Activated B cell treated with CpG ODN at 0.5 μM for 24 hours (primary cell): ENCODE measurements at places on chromosomes 1 and 21.

DNA sequence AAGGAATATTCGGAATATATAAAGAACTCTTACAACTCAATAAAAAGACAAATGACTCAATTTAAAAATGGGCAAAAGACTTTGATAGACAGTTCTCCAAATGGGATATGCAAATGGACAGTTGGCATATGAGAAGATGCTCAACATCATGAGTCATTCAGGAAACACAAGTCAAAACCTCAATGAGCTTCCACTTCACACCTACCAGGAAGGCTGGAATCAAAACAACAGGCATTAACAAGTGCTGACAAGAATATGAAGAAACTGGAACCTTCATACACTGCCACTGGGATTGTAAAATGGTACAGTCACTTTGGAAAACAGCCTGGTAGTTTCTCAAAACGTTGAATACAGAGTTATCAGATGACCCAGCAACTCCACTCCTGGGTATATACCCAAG lies 17.2 kb downstream of the PGBD5 start:
- no peak for DNase-seq
- H3K27me3 ChIP-seq, result peaks cover 10% of the 10 kb centered on the region
- no peak overlapping the region for H3K27ac ChIP-seq

- DNase-seq, result no peak
- H3K27ac ChIP-seq, result no peak overlapping the region
- H3K36me3 ChIP-seq, result no peaks in the 10 kb centered on the region
Measured at GRCh38 chr1:46171351-46171750, 3.5 kb upstream of the TSPAN1 start.

- peaks cover 21% of the 10 kb centered on the region for H3K4me1 ChIP-seq
- no peaks in the 10 kb centered on the region for H3K27me3 ChIP-seq
- no peak overlapping the region for H3K4me3 ChIP-seq
Measured at GRCh38 chr1:182385885-182386853, 5.4 kb downstream of the GLUL start.

DNA sequence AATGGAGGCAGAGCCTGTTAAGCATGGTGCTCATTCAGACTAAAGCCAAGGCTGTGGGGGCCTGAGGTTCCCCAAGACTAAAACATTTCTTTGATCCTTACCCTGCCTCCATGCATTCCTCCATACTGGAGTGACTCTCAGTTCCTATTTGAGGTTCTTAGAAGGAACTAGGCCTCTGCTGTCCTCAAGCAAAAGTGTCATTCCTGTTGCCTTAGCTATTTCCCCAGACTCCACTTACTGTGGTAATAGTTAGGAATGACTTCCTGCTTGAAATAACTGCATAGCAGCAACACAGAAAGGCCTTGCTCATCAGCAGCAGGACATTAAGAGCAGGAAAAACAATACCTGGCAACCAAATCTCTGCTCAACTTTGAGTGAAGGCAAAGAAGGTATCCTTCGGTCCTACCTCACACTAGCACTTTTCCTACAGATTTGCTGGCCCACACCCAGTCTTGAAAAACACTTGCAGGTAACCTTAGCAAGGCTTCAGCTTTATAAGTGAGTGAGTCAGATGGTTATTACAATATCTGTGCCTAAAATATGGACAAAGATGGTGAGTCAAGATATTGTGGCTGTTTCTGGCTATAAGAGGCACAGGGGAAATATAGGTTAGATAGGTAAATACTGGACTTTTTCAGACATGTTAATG lies 14.8 kb downstream of the LRRC41 start:
- H3K4me1 ChIP-seq, result no peaks in the 10 kb centered on the region
- H3K4me3 ChIP-seq, result no peak overlapping the region
- DNase-seq, result no peak
- H3K36me3 ChIP-seq, result peaks cover 61% of the 10 kb centered on the region
- H3K27me3 ChIP-seq, result no peaks in the 10 kb centered on the region
- H3K27ac ChIP-seq, result no peak overlapping the region

GRCh38 chr1:111795401-111795800 lies 39.7 kb downstream of the DDX20 start:
- H3K36me3 ChIP-seq, result no peaks in the 10 kb centered on the region
- no peak overlapping the region for H3K27ac ChIP-seq
- peaks cover 19% of the 10 kb centered on the region for H3K4me1 ChIP-seq
- H3K4me3 ChIP-seq, result no peak overlapping the region
- peaks cover 21% of the 10 kb centered on the region for H3K27me3 ChIP-seq

DNA sequence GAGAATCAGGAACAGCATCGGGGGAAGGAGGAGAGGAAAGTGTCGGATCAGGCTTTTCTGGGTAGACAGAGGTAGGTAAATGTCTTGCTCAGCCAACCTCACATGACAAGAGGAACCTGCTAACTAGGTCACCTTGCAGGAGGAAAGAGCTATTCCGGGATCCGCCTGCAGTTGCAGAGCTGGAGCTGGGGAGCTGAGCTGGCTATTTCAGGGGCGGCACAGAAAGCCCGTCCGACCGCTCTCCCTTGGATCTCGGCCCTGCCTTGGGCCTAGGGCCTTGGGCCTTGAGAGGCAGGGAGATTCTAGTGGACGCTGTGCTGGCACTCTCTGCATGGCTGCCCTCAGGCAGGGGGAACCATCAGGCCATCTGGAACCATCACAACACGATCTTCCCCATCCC lies 56.5 kb upstream of the CTPS1 start:
- DNase-seq, result no peak
- H3K27me3 ChIP-seq, result no peaks in the 10 kb centered on the region
- no peak overlapping the region for H3K4me3 ChIP-seq
- no peaks in the 10 kb centered on the region for H3K36me3 ChIP-seq
- no peaks in the 10 kb centered on the region for H3K4me1 ChIP-seq

DNA sequence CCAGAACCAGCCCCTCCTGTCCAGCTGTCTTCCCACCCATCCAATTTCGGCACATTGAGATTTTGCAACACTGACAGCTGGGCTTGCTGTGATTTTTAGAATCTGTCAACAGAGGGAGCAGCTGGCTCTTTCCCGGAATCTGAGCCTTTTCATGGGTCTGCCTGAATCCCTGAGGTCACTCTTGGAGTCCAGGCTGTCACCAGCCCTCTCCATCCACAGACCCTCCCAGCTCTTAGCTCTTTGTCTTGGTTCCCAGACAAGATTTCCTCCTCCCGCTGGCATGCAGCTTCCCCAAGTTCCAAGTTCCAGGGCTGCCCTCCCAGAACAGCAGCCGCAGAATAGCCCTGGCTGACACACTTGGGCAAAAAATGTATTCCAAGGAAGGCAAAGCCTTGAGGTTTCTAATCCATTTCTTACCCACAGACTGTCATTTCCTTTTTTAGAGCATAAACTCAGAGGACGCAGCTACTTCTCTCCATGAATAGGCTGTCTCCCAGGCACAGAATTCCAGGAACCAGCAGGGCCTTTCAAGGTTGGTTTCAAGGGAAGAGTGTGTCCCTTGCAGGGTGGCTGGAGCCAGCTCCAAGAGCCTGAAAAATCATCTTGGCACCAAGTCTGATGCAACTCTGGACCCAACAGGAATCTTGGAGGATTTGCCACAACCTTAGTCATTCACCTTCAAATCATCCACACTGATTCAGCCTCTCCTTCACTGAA lies 7.1 kb upstream of the TMEM61 start:
- no peak for DNase-seq
- no peak overlapping the region for H3K27ac ChIP-seq
- H3K4me3 ChIP-seq, result no peak overlapping the region
- H3K36me3 ChIP-seq, result no peaks in the 10 kb centered on the region
- peaks cover 5% of the 10 kb centered on the region for H3K4me1 ChIP-seq
- H3K27me3 ChIP-seq, result peaks cover 26% of the 10 kb centered on the region

DNA sequence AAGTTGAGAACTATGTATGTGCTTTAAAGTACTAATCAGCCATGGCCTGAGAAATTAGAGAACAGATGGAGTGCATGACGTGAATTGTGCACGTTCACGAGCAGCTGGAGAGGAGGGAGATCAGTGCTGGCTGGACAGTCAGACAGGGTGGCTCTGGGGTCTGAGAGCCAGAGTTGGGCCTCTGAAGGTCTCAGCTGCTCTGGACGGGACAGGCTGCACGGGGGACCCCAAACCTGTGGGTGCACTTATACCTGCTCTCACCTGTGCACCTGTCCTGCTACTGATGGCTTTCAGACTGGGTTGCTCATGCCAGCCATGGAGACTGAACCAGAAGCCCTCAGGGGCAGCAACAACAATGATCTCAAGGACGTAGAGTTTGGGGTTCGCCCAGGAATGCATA lies 43.5 kb downstream of the UMODL1 start:
- H3K27ac ChIP-seq, result no peak overlapping the region
- no peaks in the 10 kb centered on the region for H3K36me3 ChIP-seq
- no peak overlapping the region for H3K4me3 ChIP-seq
- H3K4me1 ChIP-seq, result peaks cover 28% of the 10 kb centered on the region
- no peak for DNase-seq
- peaks cover 8% of the 10 kb centered on the region for H3K27me3 ChIP-seq

- peaks cover 86% of the 10 kb centered on the region for H3K4me1 ChIP-seq
- H3K36me3 ChIP-seq, result peaks cover 7% of the 10 kb centered on the region
- H3K4me3 ChIP-seq, result peak overlapping the region; percentile 76
- no peak for DNase-seq
- peak overlapping the region; percentile 91 for H3K27ac ChIP-seq
Measured at GRCh38 chr1:2234762-2235113, 6.6 kb downstream of the SKI start.

DNA sequence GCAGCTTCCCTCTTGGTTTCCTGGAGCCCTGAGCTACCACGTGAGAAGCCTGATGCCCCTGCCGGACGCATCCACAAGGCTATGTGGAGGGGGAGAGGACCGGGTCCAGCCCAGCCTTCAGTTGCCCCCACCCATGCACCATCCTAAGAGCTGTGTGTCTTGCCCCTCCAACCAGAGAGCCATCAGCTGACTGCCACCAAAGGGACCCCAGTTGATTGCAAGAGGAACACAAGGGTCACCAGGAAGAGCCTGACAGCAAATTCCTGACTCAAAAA lies 81.5 kb downstream of the GLIS1 start:
- H3K27me3 ChIP-seq, result peaks cover 10% of the 10 kb centered on the region
- no peak for DNase-seq
- no peak overlapping the region for H3K4me3 ChIP-seq

GRCh38 chr1:5962265-5963105 lies 29.7 kb downstream of the NPHP4 start:
- H3K27me3 ChIP-seq, result no peaks in the 10 kb centered on the region
- no peak overlapping the region for H3K4me3 ChIP-seq
- no peak for DNase-seq
- H3K27ac ChIP-seq, result no peak overlapping the region

DNA sequence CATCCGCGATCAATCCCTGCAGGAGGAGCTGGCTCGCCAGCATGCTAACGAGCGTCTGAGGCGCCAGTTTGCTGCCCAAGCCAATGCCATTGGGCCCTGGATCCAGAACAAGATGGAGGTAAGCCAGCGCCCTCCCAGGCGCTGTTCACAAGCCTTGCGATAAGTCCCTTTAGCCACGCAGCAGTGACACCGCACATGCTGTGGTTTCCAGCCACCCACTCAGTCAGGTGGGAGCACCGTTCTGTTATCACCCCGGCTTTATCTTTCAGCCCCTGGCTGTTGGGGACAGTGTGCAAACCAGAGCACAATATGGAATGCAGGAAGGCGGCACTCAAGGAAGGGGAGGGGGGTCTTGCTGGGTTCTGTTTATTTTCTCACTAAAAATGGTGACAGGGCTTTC lies 41.1 kb upstream of the MTR start:
- no peaks in the 10 kb centered on the region for H3K27me3 ChIP-seq
- no peak for DNase-seq

DNA sequence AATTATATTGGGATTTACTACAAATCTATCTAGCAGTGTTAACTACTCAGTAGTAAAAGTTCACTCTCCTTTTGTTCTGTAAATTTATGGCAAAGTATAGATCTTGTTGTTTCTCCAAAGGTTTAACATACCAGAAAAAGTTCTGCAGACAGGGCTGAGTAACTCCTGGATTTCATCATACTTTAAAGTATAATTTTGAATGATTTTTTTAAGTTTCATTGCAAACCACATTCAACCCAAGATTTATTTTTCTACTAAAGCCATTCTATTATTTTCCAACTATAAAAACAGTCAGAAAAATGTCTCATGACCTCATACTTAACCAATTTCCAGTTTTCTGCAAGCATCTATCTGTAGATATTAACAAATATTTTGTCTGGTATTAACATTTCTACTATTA lies 585.8 kb upstream of the ZRANB2 start:
- no peaks in the 10 kb centered on the region for H3K27me3 ChIP-seq

- H3K4me1 ChIP-seq, result no peaks in the 10 kb centered on the region
- no peaks in the 10 kb centered on the region for H3K36me3 ChIP-seq
- H3K27ac ChIP-seq, result no peak overlapping the region
- H3K27me3 ChIP-seq, result no peaks in the 10 kb centered on the region
- no peak for DNase-seq
- no peak overlapping the region for H3K4me3 ChIP-seq
Measured at GRCh38 chr1:177281901-177282300, 111.1 kb downstream of the BRINP2 start.

- peaks cover 17% of the 10 kb centered on the region for H3K27me3 ChIP-seq
- H3K36me3 ChIP-seq, result no peaks in the 10 kb centered on the region
- H3K27ac ChIP-seq, result no peak overlapping the region
- no peak for DNase-seq
- H3K4me3 ChIP-seq, result no peak overlapping the region
Measured at GRCh38 chr1:30024411-30025195, 698.8 kb downstream of the MATN1 start.

GRCh38 chr1:182080040-182080439 lies 18.5 kb upstream of the ZNF648 start:
- peaks cover 4% of the 10 kb centered on the region for H3K4me1 ChIP-seq
- H3K36me3 ChIP-seq, result no peaks in the 10 kb centered on the region
- no peak for DNase-seq
- no peak overlapping the region for H3K4me3 ChIP-seq

GRCh38 chr1:43319288-43319687 lies 18.3 kb upstream of the MPL start:
- no peak overlapping the region for H3K4me3 ChIP-seq
- DNase-seq, result no peak
- no peak overlapping the region for H3K27ac ChIP-seq
- H3K27me3 ChIP-seq, result no peaks in the 10 kb centered on the region

DNA sequence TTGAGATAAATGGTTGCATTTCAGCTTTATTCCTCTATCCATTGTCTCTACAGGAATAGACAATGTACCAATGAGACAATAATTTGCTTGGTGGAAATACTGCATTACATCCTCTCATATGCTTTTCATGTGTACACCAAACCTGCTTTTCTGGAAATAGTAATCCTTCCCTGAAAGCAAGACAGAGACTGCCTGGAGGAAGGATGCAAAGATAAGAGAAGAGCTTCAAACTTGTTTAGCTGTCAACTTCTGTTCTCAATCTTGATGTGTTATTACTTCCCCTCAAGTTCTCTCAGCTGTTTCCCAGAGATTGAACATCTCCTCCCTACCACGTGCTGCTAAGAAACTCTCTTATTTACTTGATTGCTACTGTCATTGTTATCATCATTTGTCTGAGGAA lies 1125.4 kb upstream of the TMPRSS15 start:
- H3K27ac ChIP-seq, result no peak overlapping the region
- H3K4me1 ChIP-seq, result no peaks in the 10 kb centered on the region
- no peak overlapping the region for H3K4me3 ChIP-seq
- no peaks in the 10 kb centered on the region for H3K36me3 ChIP-seq

- H3K27ac ChIP-seq, result no peak overlapping the region
- peaks cover 68% of the 10 kb centered on the region for H3K36me3 ChIP-seq
- H3K27me3 ChIP-seq, result no peaks in the 10 kb centered on the region
- no peak overlapping the region for H3K4me3 ChIP-seq
Measured at GRCh38 chr1:119914071-119914470, 17.8 kb upstream of the ADAM30 start.

- no peak for DNase-seq
- H3K4me1 ChIP-seq, result peaks cover 19% of the 10 kb centered on the region
- H3K27ac ChIP-seq, result no peak overlapping the region
- H3K4me3 ChIP-seq, result peak overlapping the region; percentile 12
Measured at GRCh38 chr1:67635055-67635809, 49.8 kb upstream of the GADD45A start.
